Heart right ventricle (tissue), 16 donors: ENCODE measurements at places on chromosomes 6 and 20. TPM values are rescaled to one million over a fixed set of nuclear protein-coding genes. Genes with fewer than 3 reads are reported as not detected.
A peak's percentile ranks its signal among the peaks of the same experiment; 100 is the strongest.

- no peak for DNase-seq
These were observed 79.3 kb downstream of the TBC1D7 start for GRCh38 chr6:13248994-13249393.

- DNase-seq: no peak
These were observed 151.9 kb downstream of the CD83 start for GRCh38 chr6:14269436-14269835.

DNA sequence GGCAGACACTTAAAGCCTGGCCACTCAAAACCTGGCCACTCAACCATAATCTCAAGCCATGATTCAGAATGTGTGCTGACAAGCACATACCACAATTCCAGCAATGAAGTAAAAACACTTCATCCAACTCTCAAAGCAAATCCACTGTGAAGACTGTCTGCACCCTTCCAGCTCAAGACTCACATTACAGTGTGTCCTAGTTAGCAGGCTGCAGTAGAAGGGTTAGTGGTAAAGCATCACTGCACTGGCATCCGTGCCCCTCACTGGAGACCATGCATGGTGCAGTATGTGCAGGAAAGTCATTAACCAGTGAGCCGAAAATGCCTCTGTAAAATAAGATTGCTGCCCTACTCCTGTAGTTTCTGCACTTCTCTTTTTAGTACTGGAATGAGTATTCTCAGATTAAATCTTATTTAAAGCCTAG lies 43.4 kb downstream of the SLC23A2 start:
- no peak for DNase-seq

DNA sequence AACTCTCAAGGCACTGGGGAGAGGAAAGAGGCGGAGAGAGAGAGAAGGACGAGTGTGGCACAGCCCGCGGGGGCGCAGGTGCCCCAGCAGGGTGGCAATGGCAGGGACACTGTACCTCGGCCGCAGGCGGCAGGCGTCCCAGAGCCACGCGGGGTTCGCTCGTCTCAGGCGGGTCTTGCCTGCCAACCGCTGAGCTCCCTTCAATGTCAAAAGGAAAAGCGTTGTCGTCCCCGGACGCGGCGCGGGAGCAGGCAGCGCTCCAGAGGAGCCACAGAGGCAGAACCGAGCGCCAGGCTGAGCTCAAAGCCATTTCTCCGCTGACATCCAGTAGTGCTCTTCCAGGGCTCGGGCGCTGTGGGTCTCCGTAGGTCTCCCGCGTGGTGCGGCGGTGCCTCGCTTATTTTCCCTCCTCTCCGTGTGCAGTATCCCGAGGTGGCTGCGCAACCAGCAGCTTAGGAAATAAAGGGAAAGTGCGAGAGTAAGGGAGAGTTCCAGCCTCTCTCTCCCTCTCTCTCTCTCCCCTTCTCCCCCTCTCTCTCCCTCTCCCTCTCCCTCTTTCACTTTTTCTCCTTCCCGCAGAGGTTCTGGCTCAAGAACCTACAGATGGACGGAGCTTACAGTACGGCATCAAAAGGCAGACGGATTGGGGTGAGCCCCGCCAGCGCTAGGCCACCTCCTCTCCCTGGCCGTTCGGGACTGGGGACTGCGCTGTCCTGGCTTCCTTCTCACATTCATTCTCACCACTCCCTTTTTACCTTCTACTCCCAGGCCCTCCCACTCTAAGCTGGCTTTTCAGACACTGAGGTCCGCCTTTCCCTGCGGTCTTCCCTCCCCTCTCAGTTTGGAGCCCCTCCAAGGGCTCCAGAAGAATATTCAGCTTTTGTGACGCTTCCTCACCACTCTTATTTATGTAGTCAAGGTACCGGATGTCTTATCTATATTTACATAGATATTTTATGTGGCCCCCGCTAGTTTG lies at the start of gene LAMA4:
TSS of gene LAMA4 (minus strand) at position 727 of the 976 bp plus-strand sequence. CDS start at position 310, 417 bp downstream.
- DNase-seq: peak; percentile 75

- DNase-seq: no peak
These were observed 14.5 kb upstream of the SIRPG start for GRCh38 chr20:1671891-1672669.

DNA sequence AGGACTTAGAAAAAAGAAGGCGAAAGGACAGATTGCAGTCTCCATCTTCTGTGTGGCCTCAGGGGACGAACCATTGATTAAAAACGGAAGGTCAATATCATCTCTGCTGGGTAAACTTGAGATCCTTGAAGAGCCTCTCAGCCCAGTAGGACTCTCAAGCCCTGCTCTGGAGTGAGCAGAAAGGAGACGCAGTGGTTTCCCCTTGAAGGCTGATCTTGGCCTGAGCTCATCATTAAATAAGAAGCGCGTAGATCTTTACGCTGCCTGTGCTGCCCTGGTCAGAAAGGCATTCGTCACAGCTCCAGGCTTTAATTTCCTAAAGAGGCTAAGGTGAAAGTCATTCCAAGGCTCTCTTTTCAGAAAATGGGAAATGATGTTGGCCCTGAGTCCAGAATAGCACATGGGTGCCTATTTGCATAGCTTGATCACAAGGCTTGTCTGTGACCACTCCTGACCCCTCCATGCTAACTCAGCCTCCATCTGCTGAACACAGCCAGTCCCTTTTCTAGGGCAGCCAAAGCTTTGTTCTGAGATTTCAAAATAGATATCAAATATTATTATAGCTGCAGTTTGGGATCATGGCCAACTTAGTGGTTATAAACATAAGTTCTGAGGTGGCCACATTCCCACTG lies 29.3 kb upstream of the XRN2 start:
- no peak for DNase-seq

DNA sequence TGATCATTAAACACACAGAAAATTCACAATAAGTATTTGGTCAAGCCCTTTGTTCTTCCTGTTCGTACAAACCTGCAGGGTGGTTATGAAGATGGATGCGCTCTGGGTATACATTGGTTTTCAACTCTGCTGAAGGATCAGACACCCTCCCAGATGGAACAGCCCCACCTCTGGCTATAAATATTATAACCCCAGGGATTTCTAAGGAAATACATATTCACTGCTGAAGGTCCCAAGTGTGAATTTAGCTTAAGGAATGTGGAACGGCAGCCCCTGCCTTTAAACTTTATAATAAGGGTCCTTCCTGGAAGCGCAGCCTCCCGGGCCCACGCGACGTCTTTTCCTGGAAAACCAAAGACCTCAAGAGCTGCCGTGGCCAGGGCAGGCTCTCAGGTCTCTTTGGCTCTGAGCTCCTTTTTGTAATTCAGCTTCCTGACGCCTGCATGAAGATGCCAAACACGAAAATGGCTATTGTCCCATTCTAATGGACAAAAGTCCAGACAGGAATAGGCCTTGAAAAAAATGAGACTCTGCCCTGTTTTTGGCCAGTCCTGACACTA lies 172.4 kb upstream of the SSTR4 start:
- peak; percentile 42 for DNase-seq

ULBP3 gene
- not detected for polyA plus RNA-seq

MAD2L1BP gene
- polyA plus RNA-seq: 29.2 TPM

STXBP5 gene
- polyA plus RNA-seq: 2.8 TPM
